ENCODE measurements at places on chromosomes 3 and 15. TPM values are rescaled to one million over a fixed set of nuclear protein-coding genes. Genes with fewer than 3 reads are reported as not detected.

ZNF80 gene
- total RNA-seq, result not detected

DNA sequence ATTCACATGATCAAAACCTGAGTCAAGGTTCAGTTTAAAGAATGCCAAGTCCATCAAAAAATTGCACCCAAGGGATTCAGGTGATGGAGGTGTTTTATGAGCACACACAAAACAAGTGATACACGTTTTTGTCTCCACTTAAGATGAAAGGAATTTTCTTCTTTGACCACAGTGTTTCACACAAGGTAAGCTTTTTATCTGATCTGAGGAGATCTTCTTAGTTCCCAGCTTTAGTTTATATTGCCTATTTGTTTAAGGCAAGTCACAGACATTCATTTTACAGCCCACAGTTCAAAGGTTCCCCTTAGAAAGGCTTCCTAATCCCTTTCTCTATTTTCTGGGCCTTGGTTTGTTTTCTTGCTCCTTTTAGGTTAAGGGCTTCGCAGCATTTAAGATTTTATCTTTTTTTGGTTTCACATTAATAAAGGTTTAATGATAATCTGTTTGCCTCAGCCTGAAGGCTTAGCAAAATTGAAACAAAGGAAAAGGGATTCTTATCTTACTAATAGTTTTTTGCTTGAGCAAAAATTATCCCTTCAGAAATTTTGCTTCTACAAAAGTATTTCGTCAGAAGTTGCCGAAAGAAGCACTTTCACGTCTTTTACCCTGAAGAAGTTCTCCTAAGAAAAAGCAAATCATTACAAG lies 420.5 kb upstream of the NAALADL2 start:
- peaks cover 3% of the 10 kb centered on the region for H3K4me1 ChIP-seq
- no peak for DNase-seq
- no peaks in the 10 kb centered on the region for H3K36me3 ChIP-seq
- H3K4me3 ChIP-seq, result no peak overlapping the region
- no peak overlapping the region for H3K27ac ChIP-seq

- DNase-seq, result no peak
- no peaks in the 10 kb centered on the region for H3K27me3 ChIP-seq
- H3K4me1 ChIP-seq, result peaks cover 76% of the 10 kb centered on the region
- H3K4me3 ChIP-seq, result no peak overlapping the region
- no peaks in the 10 kb centered on the region for H3K36me3 ChIP-seq
These were observed 849 bp downstream of the TRAK1 start for GRCh38 chr3:42092006-42092405.

- H3K27ac ChIP-seq, result no peak overlapping the region
- no peaks in the 10 kb centered on the region for H3K27me3 ChIP-seq
- no peak overlapping the region for H3K4me3 ChIP-seq
- no peaks in the 10 kb centered on the region for H3K36me3 ChIP-seq
- no peaks in the 10 kb centered on the region for H3K4me1 ChIP-seq
These were observed 76.0 kb downstream of the ZNF609 start for GRCh38 chr15:64536244-64536836.

GRCh38 chr3:72343078-72343477 lies 505.2 kb downstream of the SHQ1 start:
- H3K4me3 ChIP-seq, result no peak overlapping the region
- H3K4me1 ChIP-seq, result peaks cover 10% of the 10 kb centered on the region
- H3K36me3 ChIP-seq, result no peaks in the 10 kb centered on the region
- H3K27ac ChIP-seq, result no peak overlapping the region
- H3K27me3 ChIP-seq, result no peaks in the 10 kb centered on the region
- no peak for DNase-seq

GRCh38 chr15:57373251-57373881 lies 2.9 kb upstream of the CGNL1 start:
- H3K27ac ChIP-seq, result no peak overlapping the region
- H3K27me3 ChIP-seq, result no peaks in the 10 kb centered on the region
- no peaks in the 10 kb centered on the region for H3K36me3 ChIP-seq
- DNase-seq, result no peak
- no peak overlapping the region for H3K4me3 ChIP-seq

- H3K27ac ChIP-seq, result no peak overlapping the region
- DNase-seq, result no peak
- no peaks in the 10 kb centered on the region for H3K36me3 ChIP-seq
These were observed 99.3 kb downstream of the GADL1 start for GRCh38 chr3:30795176-30795575.

- H3K4me3 ChIP-seq, result no peak overlapping the region
- no peaks in the 10 kb centered on the region for H3K36me3 ChIP-seq
- no peaks in the 10 kb centered on the region for H3K27me3 ChIP-seq
- no peak overlapping the region for H3K27ac ChIP-seq
- no peaks in the 10 kb centered on the region for H3K4me1 ChIP-seq
These were observed 105.0 kb downstream of the SSR3 start for GRCh38 chr3:156449710-156450574.

- H3K27ac ChIP-seq, result no peak overlapping the region
- no peak overlapping the region for H3K4me3 ChIP-seq
These were observed 17.0 kb downstream of the HRG start for GRCh38 chr3:186682812-186683211.

Measured in thyroid gland (tissue), 4 donors.